ENCODE measurements at places on chromosomes 7 and 10. TPM values are rescaled to one million over a fixed set of nuclear protein-coding genes. Genes with fewer than 3 reads are reported as not detected.

Gene FEZF1
- total RNA-seq = 0.67 TPM

Gene LRMDA
- total RNA-seq = 2.0 TPM

Gene COG5
- 35.7 TPM for total RNA-seq

Gene ANKRD61
- 0.31 TPM for total RNA-seq

Gene TMEM196
- total RNA-seq = 0.68 TPM

Gene GPR146
- total RNA-seq = 1.2 TPM

Gene DRGX
- 0.22 TPM for total RNA-seq

Gene IFIT5
- total RNA-seq = 9.4 TPM

Gene PBLD
- total RNA-seq = 6.2 TPM

Gene PPP1R9A
- 21.3 TPM for total RNA-seq

Gene COL13A1
- 0.43 TPM for total RNA-seq

Gene PNLIP
- not detected for total RNA-seq

Gene GARIN1A
- total RNA-seq = 2.4 TPM

Gene CRHR2
- 0.21 TPM for total RNA-seq

Gene MUC12
- 0.50 TPM for total RNA-seq

Gene SFTPA2
- total RNA-seq = 4.0 TPM

Gene GNGT1
- not detected for total RNA-seq

Gene NPY4R
- total RNA-seq = 0.24 TPM

Gene FAM25G
- not detected for total RNA-seq

Gene ADCYAP1R1
- total RNA-seq = 2.8 TPM

Gene MCMBP
- 47.2 TPM for total RNA-seq
